ENCODE measurements at places on chromosomes 12 and 14.

- peaks cover 21% of the 10 kb centered on the region for H3K27me3 ChIP-seq
- no peaks in the 10 kb centered on the region for H3K36me3 ChIP-seq
- H3K4me3 ChIP-seq = no peak overlapping the region
- no peak for DNase-seq
- H3K4me1 ChIP-seq = no peaks in the 10 kb centered on the region
These were observed 9.9 kb downstream of the KRT83 start for GRCh38 chr12:52311285-52311648.

- H3K36me3 ChIP-seq = no peaks in the 10 kb centered on the region
- DNase-seq = no peak
- no peaks in the 10 kb centered on the region for H3K4me1 ChIP-seq
These were observed 45.5 kb downstream of the PAWR start for GRCh38 chr12:79645235-79645630.

- H3K27me3 ChIP-seq = no peaks in the 10 kb centered on the region
- H3K36me3 ChIP-seq = peaks cover 97% of the 10 kb centered on the region
- no peak overlapping the region for H3K4me3 ChIP-seq
These were observed 26.8 kb downstream of the NCKAP5L start for GRCh38 chr12:49801141-49802063.

DNA sequence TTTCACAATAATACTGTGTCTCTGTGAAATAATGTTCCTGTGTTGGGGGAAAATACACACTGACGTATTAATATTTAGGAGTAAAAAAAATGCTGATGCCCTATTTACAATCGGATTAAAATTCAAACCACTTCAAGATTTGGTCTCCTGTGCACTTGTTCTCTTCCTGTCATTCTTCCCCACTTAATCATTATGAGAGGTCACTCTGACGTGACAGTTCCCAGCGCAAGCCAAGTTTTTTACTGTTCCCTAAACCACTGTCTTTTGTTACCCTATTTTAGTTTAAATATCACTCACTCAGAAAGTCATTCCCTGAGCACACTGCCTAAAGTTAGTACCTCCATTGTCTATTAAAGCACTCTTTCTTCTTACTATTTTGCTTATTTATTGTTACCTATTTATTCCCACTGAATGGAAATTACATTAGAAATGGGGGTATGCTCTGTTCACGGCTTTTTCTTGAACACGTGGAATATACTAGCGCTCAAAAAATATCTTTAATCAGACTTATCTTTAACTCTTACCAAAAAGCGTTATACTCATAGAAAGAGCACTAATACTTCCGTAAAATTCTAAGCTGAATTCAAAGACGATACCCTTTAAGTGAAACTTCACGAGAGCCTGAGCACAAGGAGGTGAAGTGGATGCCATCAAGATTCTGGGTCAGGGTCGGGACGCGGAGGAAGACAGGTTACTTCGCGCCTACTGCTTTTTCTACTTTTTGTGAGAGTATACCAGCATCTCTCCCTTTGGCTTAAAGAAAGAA is 670 bp upstream of the PSMA3 start:
- H3K27ac ChIP-seq = peak overlapping the region; percentile 98
- no peak for DNase-seq
- peak overlapping the region; percentile 92 for H3K4me3 ChIP-seq
- peaks cover 31% of the 10 kb centered on the region for H3K4me1 ChIP-seq

GRCh38 chr14:99921425-99921824 is 128.2 kb downstream of the EML1 start:
- H3K4me1 ChIP-seq = no peaks in the 10 kb centered on the region
- H3K36me3 ChIP-seq = no peaks in the 10 kb centered on the region
- no peaks in the 10 kb centered on the region for H3K27me3 ChIP-seq
- H3K4me3 ChIP-seq = no peak overlapping the region
- no peak for DNase-seq

- H3K27me3 ChIP-seq = no peaks in the 10 kb centered on the region
- H3K4me3 ChIP-seq = no peak overlapping the region
- no peaks in the 10 kb centered on the region for H3K36me3 ChIP-seq
- H3K27ac ChIP-seq = no peak overlapping the region
- DNase-seq = no peak
- H3K4me1 ChIP-seq = no peaks in the 10 kb centered on the region
These were observed 93.1 kb downstream of the PPM1H start for GRCh38 chr12:62841846-62842245.

DNA sequence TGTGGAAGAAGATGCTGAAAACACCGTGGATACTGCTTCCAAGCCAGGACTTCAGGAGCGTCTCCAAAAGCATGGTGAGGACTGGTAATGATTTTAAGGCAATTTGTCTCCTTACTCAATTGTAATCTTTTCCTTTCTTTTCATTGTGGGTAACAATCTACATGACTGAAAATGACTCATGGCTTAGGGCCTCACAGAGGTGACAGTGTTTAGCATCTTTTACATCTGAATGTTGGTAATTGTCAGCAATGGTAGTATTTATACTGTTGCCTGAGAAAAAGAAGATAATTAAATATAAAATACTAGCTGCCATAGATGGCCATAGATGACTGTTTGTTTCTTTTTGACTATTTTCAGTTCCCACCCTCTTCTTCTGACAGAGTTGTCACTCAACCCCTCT is 31.6 kb downstream of the TULP3 start:
- no peak for DNase-seq
- no peaks in the 10 kb centered on the region for H3K4me1 ChIP-seq
- H3K27ac ChIP-seq = no peak overlapping the region
- H3K36me3 ChIP-seq = no peaks in the 10 kb centered on the region
- H3K27me3 ChIP-seq = no peaks in the 10 kb centered on the region

- H3K4me3 ChIP-seq = no peak overlapping the region
- no peaks in the 10 kb centered on the region for H3K36me3 ChIP-seq
- no peaks in the 10 kb centered on the region for H3K4me1 ChIP-seq
- H3K27ac ChIP-seq = no peak overlapping the region
- peaks cover 33% of the 10 kb centered on the region for H3K27me3 ChIP-seq
These were observed 84.4 kb downstream of the NOC4L start for GRCh38 chr12:132228476-132229192.

GRCh38 chr14:102252834-102253801 is 51.8 kb downstream of the MOK start:
- H3K4me1 ChIP-seq = no peaks in the 10 kb centered on the region
- no peaks in the 10 kb centered on the region for H3K36me3 ChIP-seq
- H3K27ac ChIP-seq = no peak overlapping the region
- peak; percentile 74 for DNase-seq

DNA sequence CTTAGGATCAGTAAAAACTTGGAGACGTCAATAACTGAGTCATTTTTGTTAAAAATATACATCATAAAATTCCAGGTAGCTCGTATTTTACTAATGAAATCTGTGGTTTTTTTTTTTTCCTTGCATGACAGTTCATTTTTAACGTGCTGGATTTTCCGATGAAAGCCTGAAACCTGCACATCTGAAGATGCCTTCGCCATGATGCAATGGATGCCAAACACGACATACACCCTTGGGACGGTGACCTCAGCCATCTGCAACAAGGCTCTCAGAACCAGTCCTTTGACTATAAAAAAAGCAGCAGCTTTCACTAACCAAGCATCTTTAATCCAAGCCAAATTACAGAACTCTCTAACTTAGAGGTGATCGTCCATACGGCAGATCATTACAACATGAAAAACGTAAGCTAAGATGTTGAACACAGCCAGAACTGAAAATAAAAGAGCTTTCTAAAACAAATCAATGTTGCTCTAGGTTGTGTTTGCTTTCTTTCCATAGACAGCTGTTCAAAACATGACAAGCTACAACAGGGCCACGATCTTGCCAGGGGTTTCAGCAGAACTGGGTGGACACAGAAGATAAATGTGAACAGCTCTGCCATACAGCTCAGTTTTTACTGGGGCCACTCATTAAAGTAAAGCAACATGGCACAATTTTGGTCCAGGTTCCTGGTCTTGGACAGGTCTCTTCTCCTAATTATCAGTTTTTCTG is 7.8 kb downstream of the NIN start:
- peaks cover 9% of the 10 kb centered on the region for H3K4me1 ChIP-seq
- H3K27ac ChIP-seq = no peak overlapping the region
- no peaks in the 10 kb centered on the region for H3K36me3 ChIP-seq
- no peak overlapping the region for H3K4me3 ChIP-seq
- no peak for DNase-seq

DNA sequence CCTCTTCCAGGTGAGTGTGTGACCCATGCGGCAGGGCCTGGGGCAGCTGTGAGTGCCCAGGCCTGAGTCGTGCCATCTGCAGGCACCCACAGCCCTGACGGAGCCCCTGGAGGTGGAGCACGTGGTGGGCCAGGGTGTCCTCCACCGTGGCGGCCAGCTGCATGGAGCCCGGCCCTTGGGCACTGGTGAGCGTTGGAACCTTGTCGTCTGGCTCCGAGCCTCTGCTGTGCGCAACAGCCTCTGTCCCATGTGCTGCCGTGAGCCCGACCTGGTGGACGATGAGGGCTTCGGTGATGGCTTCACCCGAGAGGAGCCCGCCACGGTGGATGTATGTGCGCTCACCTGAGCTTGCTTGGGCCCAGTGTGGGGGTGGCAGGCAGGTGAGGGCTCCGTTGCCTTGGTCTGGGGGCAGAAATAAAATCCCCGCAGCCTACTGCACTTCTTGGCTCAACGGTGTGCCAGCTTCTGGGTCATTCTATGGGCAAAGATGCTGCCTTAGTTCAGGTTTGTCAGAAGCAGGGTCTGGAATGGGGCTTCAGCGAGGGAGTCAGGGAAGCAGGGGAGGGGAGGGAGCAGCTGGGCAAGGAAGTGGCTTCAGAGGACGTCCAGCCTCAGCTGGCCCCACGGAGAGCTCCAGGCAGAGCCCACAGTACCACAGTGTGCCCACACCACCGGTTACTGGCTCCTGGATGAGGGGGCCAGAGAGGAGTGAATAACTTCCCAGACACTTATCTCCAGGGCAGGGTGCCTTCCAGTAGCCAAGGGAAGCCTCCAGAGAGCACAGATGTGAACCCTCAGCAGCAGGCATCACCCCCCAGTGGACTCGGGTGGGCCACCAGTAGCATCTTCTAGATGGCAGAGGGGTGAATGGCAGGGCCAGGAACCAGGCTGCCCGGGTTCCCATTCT is 1.2 kb upstream of the ARL6IP4 start:
- no peak overlapping the region for H3K4me3 ChIP-seq
- no peak for DNase-seq
- H3K27me3 ChIP-seq = no peaks in the 10 kb centered on the region

GRCh38 chr14:21084998-21085853 is 13.2 kb downstream of the ZNF219 start:
- H3K4me3 ChIP-seq = no peak overlapping the region
- peak; percentile 75 for DNase-seq
- peaks cover 94% of the 10 kb centered on the region for H3K36me3 ChIP-seq
- peak overlapping the region; percentile 2 for H3K27ac ChIP-seq
- H3K4me1 ChIP-seq = no peaks in the 10 kb centered on the region

- H3K4me1 ChIP-seq = no peaks in the 10 kb centered on the region
- H3K4me3 ChIP-seq = no peak overlapping the region
- no peak for DNase-seq
- H3K27ac ChIP-seq = no peak overlapping the region
These were observed 199.7 kb upstream of the LMNTD1 start for GRCh38 chr12:25752710-25753309.

DNA sequence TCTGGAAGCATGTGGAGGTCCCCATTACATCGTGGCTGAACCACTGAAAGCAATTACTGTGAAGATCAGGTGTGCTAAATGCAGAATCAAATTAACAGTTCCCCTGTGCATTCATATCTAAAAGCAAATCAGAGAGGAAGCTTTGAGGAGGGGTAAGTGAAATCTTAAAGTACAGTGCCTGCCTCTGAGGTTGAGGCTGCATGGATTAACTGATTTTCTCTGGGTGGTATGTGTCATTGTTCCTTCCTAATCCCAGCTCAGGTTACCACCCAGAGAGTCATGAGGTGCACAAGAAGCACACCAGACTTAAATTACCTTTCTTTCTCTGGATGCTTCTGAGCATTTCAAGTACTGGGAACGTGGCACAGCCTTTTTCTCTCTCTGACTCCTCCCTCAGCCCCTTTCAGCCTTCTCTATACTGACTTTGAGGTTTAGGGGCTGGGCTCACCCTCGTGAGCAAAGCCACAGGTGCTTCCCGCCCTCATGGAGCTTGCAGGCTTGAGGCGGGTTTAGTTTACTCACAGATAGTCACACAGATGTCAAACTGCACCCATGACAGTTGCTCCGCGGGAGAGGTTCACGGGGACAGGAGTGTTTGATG is 237.6 kb upstream of the CRY1 start:
- H3K36me3 ChIP-seq = no peaks in the 10 kb centered on the region
- peaks cover 5% of the 10 kb centered on the region for H3K27me3 ChIP-seq
- H3K4me3 ChIP-seq = no peak overlapping the region
- DNase-seq = no peak
- H3K27ac ChIP-seq = no peak overlapping the region
- no peaks in the 10 kb centered on the region for H3K4me1 ChIP-seq

DNA sequence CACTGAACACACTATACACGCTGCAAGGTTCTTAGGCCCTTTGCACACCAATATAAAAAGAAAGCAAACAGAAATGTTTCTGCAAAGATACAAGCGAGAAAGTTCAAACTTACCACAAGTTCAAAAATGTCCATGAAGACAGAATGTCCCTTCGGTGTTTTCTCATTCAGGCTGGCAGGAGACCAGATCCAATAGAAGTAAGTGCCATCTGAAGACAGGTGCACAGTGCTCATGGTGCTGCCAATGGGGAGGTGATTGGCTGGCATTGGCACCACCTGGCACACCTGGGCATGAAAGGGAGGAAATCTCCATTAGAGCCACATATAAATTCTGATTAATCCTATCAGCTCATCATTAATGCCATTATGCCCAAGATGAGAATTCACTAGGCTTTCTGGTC is 76.3 kb downstream of the HECTD4 start:
- no peak overlapping the region for H3K4me3 ChIP-seq
- H3K27ac ChIP-seq = no peak overlapping the region
- peaks cover 14% of the 10 kb centered on the region for H3K36me3 ChIP-seq
- H3K27me3 ChIP-seq = no peaks in the 10 kb centered on the region
- peaks cover 12% of the 10 kb centered on the region for H3K4me1 ChIP-seq
- no peak for DNase-seq

DNA sequence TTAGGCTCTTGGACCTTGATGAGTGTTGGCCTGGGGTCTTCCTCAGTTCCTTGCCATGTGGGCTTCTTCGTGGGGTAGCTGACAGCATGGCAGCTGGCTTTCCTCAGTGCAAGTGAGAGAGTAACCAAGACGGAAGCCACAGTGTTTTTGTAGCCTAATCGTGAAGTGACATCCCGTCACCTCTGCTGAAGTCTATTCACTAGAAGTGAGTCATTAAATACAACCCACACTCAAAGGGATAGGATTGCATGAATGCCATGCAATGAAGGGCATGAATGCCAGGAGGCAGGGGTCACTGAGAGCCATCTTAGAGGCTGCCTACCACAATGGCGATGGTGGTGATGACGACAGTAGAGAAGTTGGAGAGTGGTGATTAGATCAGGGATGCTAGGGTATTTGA is 13.5 kb upstream of the ASIC1 start:
- no peaks in the 10 kb centered on the region for H3K4me1 ChIP-seq
- H3K4me3 ChIP-seq = no peak overlapping the region
- no peaks in the 10 kb centered on the region for H3K27me3 ChIP-seq
- no peak overlapping the region for H3K27ac ChIP-seq
- no peak for DNase-seq
- H3K36me3 ChIP-seq = no peaks in the 10 kb centered on the region

- H3K27me3 ChIP-seq = no peaks in the 10 kb centered on the region
- no peak overlapping the region for H3K27ac ChIP-seq
- peaks cover 2% of the 10 kb centered on the region for H3K4me1 ChIP-seq
- H3K4me3 ChIP-seq = no peak overlapping the region
These were observed 13.1 kb upstream of the METAP2 start for GRCh38 chr12:95460896-95461295.

All from adrenal gland (tissue), 19 donors.